ENCODE measurements at places on chromosomes 13 and 19. TPM values are rescaled to one million over a fixed set of nuclear protein-coding genes. Genes with fewer than 3 reads are reported as not detected.
A peak's percentile ranks its signal among the peaks of the same experiment; 100 is the strongest.

Gene TNFSF9
- total RNA-seq = 1.3 TPM

Gene DOHH
- 19.4 TPM for total RNA-seq

Gene C19orf85
- total RNA-seq = not detected

Gene ZNF565
- total RNA-seq = 1.2 TPM

DNA sequence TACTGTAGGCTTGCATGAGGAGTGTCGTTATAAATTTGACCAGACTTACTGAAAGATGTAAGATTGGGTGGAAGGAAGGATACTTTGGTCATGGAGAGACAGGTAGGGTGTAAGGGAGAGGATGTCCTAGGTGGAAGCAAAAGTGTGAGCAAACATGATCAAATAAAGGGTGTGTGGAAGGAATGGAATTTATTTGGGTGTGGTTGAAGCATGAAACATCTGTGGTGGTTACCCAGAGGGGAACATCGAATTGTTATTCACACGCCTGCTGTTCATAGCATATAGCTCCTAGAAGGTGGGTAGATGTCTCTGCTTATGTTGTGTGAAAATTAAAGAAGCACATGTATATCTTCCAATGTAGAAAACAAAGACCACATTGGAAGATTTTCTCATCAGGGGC lies 157.7 kb downstream of the ATP8A2 start:
- no peak overlapping the region for H3K27ac ChIP-seq
- H3K4me1 ChIP-seq = no peaks in the 10 kb centered on the region
- H3K36me3 ChIP-seq = no peaks in the 10 kb centered on the region
- H3K27me3 ChIP-seq = no peaks in the 10 kb centered on the region
- DNase-seq = no peak

- no peak overlapping the region for H3K4me3 ChIP-seq
- H3K27me3 ChIP-seq = peaks cover 16% of the 10 kb centered on the region
- no peak for DNase-seq
- H3K4me1 ChIP-seq = no peaks in the 10 kb centered on the region
- H3K27ac ChIP-seq = no peak overlapping the region
These were observed 6.2 kb downstream of the MTUS2 start for GRCh38 chr13:28826368-28826767.

DNA sequence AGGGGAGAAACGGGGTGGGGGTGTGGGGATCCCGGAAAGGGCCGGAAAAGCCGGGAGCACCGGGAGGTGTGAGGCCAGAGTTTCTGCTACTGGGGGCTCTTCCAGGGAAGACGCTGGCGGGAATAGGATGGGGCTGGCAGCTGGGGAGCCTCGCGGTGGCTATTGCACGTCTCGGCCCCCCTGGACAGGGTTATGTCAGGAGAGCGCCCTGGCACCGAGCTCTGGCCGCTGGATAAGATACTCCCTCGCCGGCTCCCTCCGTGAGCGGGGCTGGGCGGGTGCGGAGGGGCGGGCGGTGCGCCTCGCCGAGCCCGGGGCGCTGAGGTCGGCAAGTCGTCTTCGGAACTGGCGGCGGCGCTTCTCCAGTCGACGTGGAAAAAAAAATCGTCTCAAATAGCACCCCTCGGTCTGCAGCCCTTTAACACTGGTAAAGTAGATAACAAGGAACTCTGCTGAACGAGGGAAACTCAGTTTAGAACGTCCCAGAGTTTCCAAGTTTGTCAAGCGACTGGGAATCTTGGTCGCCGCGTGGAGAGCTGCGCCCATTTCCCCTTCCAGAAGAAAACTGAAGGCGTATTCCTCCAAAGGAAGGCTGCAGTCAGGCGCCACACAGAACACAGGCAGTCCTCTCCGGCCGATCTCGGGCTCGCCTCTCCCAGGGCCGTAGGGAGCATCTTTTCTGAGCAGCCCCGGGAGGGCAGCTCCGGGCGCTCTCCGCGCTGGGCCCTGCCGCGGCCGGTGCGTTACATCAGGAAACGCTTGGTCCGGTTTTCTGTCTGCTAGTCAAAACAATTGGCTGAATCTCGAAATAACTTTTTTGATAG lies 115.1 kb downstream of the KCNRG start:
- peak; percentile 61 for DNase-seq
- H3K4me1 ChIP-seq = peaks cover 14% of the 10 kb centered on the region
- peaks cover 97% of the 10 kb centered on the region for H3K27me3 ChIP-seq
- no peak overlapping the region for H3K27ac ChIP-seq

Data from cardiac muscle cell (in vitro differentiated cells and primary cell).